ENCODE measurements at places on chromosomes 12 and 14.

GRCh38 chr12:53601296-53601847 lies 24.8 kb downstream of the ATF7 start:
- no peak for DNase-seq

GRCh38 chr12:116537101-116537904 lies 21.9 kb upstream of the MAP1LC3B2 start:
- no peak for DNase-seq

- DNase-seq: no peak
Observed at GRCh38 chr12:47725893-47726292, 603 bp upstream of the ENDOU start.

GRCh38 chr14:89524990-89525667 lies 108.1 kb upstream of the FOXN3 start:
- DNase-seq: no peak

- peak; percentile 12 for DNase-seq
Observed at GRCh38 chr12:111166779-111167540, 201.9 kb downstream of the PHETA1 start.

DNA sequence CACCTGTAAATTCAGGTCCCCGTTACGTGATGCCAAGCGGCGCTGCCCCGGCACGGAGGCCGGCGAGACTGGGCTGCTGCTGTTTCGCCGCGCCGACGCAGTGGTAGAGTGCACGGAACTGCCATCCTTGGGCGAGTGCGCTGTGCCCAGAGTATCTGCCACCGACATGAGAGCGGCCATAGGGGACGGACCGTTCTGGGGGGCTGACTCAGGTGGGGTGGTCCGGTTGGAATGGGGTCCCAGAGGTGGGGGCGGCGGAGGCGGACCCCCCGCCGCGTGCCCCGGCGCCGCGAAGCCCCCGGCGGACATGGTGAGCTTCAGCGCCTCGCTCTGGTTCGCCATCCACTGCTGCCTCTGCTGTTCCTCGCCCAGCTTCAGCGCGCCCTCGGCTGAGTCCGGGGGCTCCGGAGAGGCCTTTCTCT lies 2.8 kb downstream of the IRF2BPL start:
- DNase-seq: no peak

DNA sequence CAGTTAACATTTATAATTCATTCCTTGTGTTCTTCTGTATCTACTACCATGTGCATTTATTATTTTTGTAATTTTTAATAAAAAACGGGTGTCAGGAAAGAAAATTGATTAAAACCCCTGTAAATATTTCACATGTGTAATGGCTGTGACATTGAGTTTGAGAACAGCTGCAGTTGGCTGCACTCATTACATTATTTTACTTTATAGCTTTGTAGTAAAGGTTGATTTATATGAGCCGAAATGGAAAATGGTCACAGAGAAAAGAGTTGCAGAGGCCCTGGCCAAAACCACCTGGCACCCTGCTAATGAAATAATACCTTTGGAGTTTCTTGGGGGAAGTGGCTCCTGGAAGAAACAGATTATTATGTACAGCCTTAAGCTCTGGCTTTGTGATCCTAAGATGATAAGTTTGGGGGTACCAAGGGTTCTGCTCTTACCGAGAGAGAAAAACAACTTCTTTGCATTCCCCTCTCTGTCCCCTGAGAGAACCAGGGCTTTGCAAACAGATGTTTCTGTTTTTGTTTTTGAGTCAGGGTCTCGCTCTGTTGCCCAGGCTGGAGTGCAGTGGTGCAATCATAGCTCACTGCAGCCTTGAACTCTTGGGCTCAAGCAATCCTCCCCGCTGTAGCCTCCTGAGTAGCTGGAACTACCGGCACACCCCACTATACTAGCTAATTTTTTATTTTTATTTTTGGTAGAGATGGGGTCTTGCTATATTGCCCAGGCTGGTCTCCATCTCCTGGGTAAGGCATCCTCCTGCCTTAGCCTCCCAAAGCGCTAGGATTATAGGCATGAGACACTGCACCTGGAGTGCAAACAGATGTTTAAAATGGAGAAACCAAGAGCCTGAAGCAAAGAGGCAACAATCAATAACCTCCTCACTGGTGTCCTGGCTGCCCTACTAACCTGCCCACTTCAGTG lies 9.7 kb upstream of the DYNLL1 start:
- no peak for DNase-seq

DNA sequence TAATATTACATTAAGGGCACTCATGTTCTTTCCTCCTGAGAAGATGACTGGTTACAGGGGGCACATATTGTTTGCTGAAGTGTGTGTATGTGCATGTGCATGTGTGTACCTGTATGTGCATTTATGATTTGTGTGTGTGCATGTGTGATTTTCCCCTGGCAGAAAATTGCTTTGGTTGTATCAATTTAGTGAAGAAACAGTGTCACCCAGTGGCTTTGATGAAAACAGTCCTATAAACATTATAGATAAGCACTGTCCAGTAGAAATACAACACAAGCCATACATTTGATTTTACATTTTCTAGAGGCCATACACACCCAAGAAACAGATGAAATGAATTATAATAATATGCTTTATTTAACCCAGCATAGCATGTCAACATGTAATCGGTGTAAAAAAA lies 8.6 kb downstream of the PDE3A start:
- no peak for DNase-seq

DNA sequence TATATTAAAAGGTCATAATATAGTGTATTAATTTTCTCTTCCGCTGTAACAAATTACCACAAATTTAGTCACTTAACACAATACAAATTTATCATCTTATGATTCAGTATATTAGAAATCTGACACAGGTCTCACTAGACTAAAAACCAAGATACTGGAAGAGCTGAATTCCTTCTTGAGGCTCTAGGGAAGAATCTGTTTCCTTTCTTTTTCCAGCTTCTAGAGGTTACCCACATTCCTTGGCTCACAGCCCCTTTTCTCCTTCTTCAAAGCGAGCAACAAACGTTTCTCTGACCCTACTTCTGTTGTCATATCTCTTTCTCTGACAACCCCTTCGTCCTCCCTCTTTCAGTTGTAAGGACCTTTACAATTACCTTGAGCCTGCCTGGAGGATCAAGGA lies 43.4 kb upstream of the AMN1 start:
- DNase-seq: no peak

GRCh38 chr14:39474416-39474911 lies 42.2 kb upstream of the FBXO33 start:
- DNase-seq: no peak

DNA sequence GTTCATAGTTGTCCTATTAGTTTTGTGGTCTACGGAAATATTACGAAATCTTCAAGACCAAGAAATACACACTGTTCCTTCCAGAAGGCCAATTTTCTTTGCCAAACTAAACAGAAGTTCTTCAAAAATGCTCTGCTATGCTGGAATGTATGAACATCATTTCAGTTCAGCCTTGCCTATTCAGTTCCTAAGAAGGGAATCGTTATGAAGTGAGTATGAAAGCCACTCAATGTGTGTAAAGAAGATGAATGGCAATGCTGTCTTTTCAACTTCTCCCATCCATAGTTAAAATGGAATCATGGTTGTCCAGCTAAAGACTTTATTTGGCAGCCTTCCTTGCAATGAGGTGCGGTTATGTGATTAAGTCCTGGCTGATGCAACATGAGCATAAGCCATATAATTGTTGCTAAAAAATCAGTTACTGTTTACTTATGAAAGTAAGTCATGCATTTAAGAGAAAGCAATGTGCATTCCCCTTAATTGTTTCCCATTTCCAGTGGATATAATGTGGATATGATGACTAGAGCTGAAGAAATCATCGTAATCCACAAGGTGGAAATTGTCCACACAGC lies 73.8 kb upstream of the PTPRR start:
- DNase-seq: no peak

DNA sequence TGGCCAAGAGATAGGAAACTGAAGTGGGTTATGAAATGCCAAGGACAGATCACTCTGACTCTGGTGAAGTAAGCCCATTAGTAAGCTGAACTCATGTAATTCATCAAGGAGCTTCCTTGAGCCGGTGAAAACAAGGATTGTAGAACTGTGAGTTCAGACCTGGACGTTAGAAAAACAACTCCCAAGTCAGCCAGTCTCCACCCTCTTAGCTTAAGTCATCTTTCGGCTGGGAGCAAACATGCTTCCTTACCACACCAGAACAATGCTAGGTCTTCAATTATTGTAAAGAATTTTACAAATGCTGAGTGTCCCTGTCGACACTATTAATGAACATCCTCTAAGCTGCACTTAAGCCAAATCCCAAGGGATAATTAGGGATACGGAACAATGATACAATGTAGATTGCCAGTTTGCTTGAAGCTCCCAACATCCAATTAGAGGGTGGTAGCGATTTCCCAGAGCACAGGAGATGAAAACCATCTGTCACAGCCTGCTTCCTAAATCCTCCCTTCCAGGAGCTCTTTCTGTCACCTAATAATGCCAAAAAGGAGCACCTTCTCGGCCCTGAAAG lies 45.7 kb upstream of the VASH1 start:
- DNase-seq: peak; percentile 35

DNA sequence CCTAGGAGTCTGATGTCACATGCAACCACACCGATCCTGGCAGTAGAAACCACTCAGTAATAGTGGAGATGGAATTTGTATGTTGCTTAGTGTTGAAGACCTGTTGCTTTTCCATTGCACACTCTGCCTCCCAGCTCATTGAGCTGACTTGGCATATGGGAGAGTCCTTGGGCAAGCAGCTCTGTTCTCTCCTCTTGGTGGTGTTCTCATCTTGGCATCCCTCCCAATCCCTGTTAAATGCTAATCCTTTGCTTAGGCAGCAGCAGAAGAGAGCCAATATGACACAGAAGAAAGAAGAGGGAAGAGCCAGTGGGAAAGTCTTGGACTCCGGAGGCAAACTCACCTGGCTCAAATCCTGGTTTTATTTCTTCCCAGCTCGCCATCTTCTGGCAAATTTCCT lies 178.0 kb upstream of the CAND1 start:
- DNase-seq: no peak

GRCh38 chr14:93975791-93976476 lies 436 bp downstream of the ASB2 start:
- no peak for DNase-seq

GRCh38 chr14:38959021-38959420 lies 144.0 kb downstream of the SEC23A start:
- no peak for DNase-seq

- no peak for DNase-seq
Observed at GRCh38 chr12:26272851-26273250, 77.5 kb downstream of the SSPN start.

DNA sequence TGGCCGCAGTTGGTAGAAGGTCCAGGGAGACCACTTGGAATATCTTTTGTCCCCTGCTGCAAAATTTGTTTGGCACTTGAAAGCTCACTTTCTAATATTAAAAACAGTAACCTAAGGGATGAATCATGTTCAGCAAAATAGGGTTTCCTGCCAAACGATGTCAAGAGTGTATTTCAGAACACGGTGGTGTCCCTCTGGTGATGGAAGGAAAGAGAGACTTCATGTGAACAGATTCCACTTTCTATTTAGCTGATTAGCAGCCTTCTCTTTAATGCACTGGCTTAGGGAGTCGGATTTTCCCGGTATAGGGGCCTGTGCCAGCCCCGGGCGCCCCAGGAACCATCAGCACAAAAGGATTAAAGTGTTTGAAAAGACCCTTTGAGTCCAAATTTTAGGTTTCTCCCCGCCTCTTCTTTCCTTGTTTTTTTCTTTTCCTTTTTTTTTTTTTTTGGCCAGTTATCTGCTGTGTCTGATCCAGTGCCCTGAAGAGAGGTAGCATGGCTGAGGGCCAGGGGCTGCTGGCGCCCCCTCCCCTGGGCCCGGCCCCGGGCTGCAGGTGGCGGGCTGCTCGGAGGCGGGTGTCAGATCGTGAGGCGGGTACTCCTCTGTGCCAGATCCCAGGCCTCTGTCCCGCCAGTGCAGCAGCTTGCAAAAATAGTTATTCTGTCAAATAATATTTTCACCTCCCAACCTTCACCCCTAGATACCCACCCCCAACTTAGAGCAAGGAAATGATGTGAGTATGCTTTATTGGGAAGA lies 88.3 kb downstream of the TESC start:
- DNase-seq: no peak

DNA sequence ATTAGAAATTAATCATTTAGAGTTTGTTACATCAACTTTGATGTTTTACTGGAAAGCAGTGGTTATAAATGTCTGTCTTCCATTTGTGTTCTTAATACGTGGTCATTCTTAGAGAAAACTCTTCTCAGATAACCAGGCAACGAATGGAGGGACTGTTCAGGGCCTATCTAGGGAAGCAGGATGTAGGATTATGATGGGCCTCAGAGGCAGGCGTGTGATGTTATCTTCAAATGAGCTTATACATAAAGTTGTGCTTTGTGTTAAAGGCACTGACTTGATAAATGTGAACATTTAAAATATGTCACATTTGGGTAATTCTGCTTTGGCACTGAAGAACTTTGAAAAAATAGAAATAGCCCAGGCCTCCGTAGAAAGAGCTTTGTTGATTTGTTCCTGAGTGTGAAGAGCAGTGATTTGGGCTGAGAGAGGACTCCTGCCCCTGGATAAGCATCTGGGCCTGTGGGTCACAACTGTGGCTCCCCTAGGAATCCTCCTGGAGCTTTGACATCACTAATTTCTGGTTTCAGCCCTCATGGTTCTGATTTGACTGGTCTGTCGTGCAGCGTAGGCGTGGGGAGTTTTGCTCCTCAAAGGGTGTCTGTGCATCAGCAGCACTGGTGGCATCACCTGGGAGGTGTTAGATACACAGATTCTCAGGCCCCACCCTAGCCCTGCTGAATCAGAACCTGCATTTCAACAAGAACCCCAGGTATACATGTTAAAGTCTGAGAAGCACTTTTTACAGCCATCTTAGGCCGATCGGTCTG lies 55.4 kb downstream of the SAMD4A start:
- DNase-seq: no peak

DNA sequence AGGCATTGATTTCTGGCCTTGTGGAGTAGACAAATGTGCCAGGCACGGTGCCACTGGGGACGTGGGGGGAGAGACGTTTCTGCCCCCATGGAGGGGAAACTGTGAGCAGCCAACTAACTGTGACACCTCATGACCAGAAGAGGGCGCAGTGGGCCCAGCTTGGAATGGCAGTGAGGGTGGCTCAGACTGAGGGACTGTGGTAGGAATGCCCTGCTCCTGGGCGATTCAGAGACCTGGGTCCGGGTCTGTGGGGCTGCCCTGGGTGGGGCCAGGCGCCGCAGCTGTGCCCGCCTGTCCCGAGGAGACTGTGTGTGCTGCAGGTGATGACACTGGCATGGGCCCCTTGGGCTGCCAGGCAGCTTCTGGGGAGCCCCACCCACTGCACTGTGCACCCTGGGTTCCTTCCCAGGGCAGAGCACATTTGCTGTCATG lies 60.6 kb downstream of the SLC25A47 start:
- peak; percentile 75 for DNase-seq

GRCh38 chr14:63713058-63713457 lies 14.8 kb downstream of the SGPP1 start:
- DNase-seq: no peak

GRCh38 chr14:92389598-92390158 lies 66.7 kb downstream of the SLC24A4 start:
- peak; percentile 16 for DNase-seq

GRCh38 chr12:96711364-96711763 lies 195.7 kb upstream of the NEDD1 start:
- DNase-seq: no peak

GRCh38 chr14:58245562-58245961 lies 919 bp downstream of the PSMA3 start:
- DNase-seq: no peak

Data from cerebellum (tissue), 4 donors.